ENCODE measurements at places on chromosomes 2 and 18. TPM values are rescaled to one million over a fixed set of nuclear protein-coding genes. Genes with fewer than 3 reads are reported as not detected.

Gene GPR55
- total RNA-seq = 0.20 TPM

Gene KYNU
- 33.6 TPM for total RNA-seq

Gene LRATD1
- 74.7 TPM for total RNA-seq

Gene MPPE1
- 25.7 TPM for total RNA-seq

Gene ARHGEF33
- not detected for total RNA-seq

Gene CAPN14
- total RNA-seq = 191 TPM

Gene CKAP2L
- total RNA-seq = 14.0 TPM

Gene RMND5A
- total RNA-seq = 39.4 TPM

Gene TXNDC2
- not detected for total RNA-seq

Gene SLC23A3
- total RNA-seq = 0.64 TPM

Gene TMEM169
- total RNA-seq = 0.04 TPM

Gene CTAGE1
- not detected for total RNA-seq

Gene DUSP2
- 1.8 TPM for total RNA-seq

Gene SKA1
- 7.0 TPM for total RNA-seq

Gene PDE11A
- not detected for total RNA-seq

Gene HAUS1
- total RNA-seq = 18.4 TPM

Gene TFCP2L1
- total RNA-seq = 36.5 TPM

Gene GATA6
- 0.32 TPM for total RNA-seq

Gene TACR1
- total RNA-seq = 0.64 TPM

Gene IL1RL1
- total RNA-seq = 2.8 TPM

Gene GNLY
- 0.44 TPM for total RNA-seq

Gene SRD5A2
- not detected for total RNA-seq

Gene LBX2
- 0.32 TPM for total RNA-seq

Gene LRP1B
- total RNA-seq = 0.40 TPM

Gene TUBA4B
- total RNA-seq = not detected

Gene SPATS2L
- total RNA-seq = 51.0 TPM

Gene RNF144A
- total RNA-seq = 5.5 TPM

Gene AGXT
- total RNA-seq = not detected

Gene DTNA
- total RNA-seq = 2.3 TPM

Gene FSHR
- total RNA-seq = not detected

Gene OTOF
- not detected for total RNA-seq

Gene ABCG5
- not detected for total RNA-seq

Gene ABCB11
- not detected for total RNA-seq
